Brain microvascular endothelial cell (primary cell): ENCODE measurements at places on chromosomes 13 and 19.

- DNase-seq, result no peak
These were observed 16.9 kb upstream of the HTR2A start for GRCh38 chr13:46913757-46914156.

- no peak for DNase-seq
These were observed 155.7 kb upstream of the SLITRK1 start for GRCh38 chr13:84038001-84038400.

- no peak for DNase-seq
These were observed 74.3 kb upstream of the SERP2 start for GRCh38 chr13:44299152-44299943.

GRCh38 chr13:42525035-42525504, 48.9 kb upstream of the TNFSF11 start:
- DNase-seq, result peak; percentile 80

GRCh38 chr19:28014615-28015405, 1198.1 kb downstream of the UQCRFS1 start:
- DNase-seq, result no peak
